Suprapubic skin (tissue), 4 donors: ENCODE measurements at places on chromosomes 3 and 15. TPM values are rescaled to one million over a fixed set of nuclear protein-coding genes. Genes with fewer than 3 reads are reported as not detected.

DNA sequence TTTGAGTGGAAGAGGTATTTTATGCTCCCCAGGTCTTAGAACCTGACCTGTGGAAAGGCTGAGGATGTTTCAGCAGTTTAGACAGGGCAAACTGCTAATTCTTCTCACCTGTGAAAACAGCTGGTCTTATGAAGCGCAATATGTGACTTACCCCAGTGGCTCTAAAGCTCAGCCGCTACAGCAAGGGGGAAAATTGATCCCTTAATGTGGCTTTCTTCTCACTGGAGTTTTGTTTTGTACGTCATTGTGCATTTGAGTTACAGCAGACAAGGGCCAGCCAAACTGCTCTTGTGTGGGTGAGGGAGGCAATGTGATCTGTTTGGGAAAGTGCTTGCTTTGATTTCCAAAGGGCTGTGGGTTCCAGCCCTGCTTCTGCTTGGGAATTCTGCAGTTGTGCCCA is 293.4 kb upstream of the LRRFIP2 start:
- no peaks in the 10 kb centered on the region for H3K27me3 ChIP-seq
- DNase-seq: no peak
- H3K4me3 ChIP-seq: no peak overlapping the region

- H3K36me3 ChIP-seq: no peaks in the 10 kb centered on the region
- DNase-seq: no peak
- H3K4me3 ChIP-seq: no peak overlapping the region
- H3K27ac ChIP-seq: no peak overlapping the region
- no peaks in the 10 kb centered on the region for H3K4me1 ChIP-seq
Observed at GRCh38 chr3:181316482-181316881, 326.9 kb upstream of the DNAJC19 start.

DNA sequence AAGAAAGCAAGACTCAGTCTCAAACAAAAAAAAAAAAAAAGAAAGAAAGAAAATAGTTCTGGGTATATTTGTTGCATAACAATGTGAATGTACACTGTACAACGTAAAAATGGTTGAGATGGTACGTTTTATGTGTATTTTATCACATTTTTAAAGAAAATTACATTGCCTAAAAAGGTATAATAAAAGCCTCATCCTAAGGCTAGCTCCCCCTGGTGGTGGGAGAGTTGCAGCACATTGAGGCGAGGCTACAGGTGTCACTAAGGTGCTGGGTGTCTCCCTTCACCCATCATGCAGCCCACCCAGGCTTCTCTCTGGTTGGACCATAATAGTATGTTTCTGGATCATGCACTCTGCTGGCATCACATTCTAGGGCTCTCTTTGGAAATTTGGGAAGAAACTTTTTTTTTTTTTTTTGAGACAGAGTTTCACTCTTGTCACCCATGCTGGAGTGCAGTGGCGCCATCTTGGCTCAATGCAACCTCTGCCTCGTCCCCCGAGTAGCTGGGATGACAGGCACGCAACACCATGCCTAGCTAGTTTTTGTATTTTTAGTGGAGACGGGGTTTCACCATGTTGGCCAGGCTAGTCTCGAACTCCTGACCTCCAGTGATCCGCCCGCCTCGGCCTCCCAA is 12.4 kb upstream of the RAB11A start:
- H3K4me3 ChIP-seq: no peak overlapping the region
- DNase-seq: peak; percentile 75
- no peak overlapping the region for H3K27ac ChIP-seq
- no peaks in the 10 kb centered on the region for H3K4me1 ChIP-seq

DNA sequence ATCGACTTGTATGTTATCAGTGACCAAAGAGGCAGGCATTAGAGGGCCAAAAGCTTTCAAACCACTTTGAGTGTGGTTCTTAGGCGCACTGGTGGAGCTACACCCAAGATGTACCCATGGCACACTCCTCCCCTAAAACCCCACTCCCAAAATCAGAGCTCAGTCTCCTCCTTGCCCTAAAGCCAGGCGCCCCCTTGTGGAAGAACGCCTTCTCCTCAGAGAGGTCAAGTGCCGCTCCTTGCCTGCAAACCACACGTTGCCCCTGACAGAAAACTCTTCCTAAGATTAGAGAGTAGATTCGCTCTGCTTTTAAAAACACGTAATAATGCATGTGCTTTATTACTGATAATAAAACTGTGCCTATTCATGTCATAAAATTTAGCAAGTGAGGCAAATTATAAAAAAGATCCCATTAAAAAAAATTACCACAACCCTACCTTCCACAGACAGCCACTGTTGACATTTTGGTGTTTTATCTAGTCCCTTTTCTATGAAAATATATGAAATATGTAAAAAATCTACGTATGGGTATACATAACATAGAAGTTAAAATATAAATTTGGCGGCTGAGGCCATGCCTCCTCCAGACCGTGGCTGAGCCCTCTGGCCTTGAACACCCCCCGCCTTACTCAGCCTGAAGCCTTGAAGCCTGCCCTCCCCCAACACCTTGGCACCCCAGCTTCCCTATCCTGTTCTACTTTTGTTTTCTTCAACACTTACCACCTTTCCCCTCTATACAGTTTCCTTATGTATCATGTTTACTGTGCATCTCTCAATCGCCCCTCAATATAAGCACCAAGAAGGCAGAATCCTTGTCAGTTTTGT is 33.5 kb downstream of the BCL2L10 start:
- H3K4me1 ChIP-seq: peaks cover 32% of the 10 kb centered on the region
- H3K4me3 ChIP-seq: no peak overlapping the region
- peak; percentile 83 for DNase-seq
- H3K27me3 ChIP-seq: no peaks in the 10 kb centered on the region
- H3K36me3 ChIP-seq: no peaks in the 10 kb centered on the region
- peak overlapping the region; percentile 91 for H3K27ac ChIP-seq

DNA sequence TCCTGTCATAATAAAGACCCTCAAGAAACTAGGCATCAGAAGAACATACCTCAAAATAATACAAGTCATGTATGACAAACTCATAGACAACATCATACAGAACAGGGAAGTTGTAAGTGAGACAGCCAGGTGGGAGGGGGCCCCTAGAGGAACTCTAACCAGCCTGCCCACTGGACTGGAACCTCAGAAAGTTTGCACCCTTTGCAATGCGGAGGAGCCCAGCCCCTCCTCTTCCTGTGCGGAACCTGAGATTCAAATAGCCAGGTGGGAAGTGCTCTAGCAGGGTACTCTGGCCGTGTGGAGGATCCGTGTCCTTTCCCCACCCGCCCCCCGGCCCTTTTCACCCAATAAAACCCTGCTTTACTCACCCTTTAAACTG is 387.0 kb upstream of the CBLB start:
- no peak overlapping the region for H3K4me3 ChIP-seq
- H3K36me3 ChIP-seq: no peaks in the 10 kb centered on the region
- no peaks in the 10 kb centered on the region for H3K27me3 ChIP-seq
- no peak overlapping the region for H3K27ac ChIP-seq

- H3K36me3 ChIP-seq: no peaks in the 10 kb centered on the region
- H3K4me1 ChIP-seq: peaks cover 25% of the 10 kb centered on the region
- no peaks in the 10 kb centered on the region for H3K27me3 ChIP-seq
- H3K4me3 ChIP-seq: no peak overlapping the region
- DNase-seq: no peak
Observed at GRCh38 chr3:56817646-56818045, 15.9 kb upstream of the ARHGEF3 start.

- H3K27ac ChIP-seq: no peak overlapping the region
- no peaks in the 10 kb centered on the region for H3K27me3 ChIP-seq
- no peak overlapping the region for H3K4me3 ChIP-seq
- H3K36me3 ChIP-seq: no peaks in the 10 kb centered on the region
- DNase-seq: no peak
Observed at GRCh38 chr3:851098-851790, 241.6 kb upstream of the CNTN6 start.

GRCh38 chr15:67137951-67138848 is 72.8 kb downstream of the SMAD3 start:
- H3K4me3 ChIP-seq: peak overlapping the region; percentile 19
- no peaks in the 10 kb centered on the region for H3K27me3 ChIP-seq
- no peak for DNase-seq
- peak overlapping the region; percentile 59 for H3K27ac ChIP-seq
- H3K36me3 ChIP-seq: no peaks in the 10 kb centered on the region

- H3K27ac ChIP-seq: no peak overlapping the region
- H3K4me1 ChIP-seq: no peaks in the 10 kb centered on the region
- H3K27me3 ChIP-seq: peaks cover 11% of the 10 kb centered on the region
- H3K4me3 ChIP-seq: no peak overlapping the region
Observed at GRCh38 chr15:92332125-92332899, 61.4 kb upstream of the ST8SIA2 start.

- H3K27me3 ChIP-seq: no peaks in the 10 kb centered on the region
- H3K4me3 ChIP-seq: no peak overlapping the region
- no peak for DNase-seq
- H3K4me1 ChIP-seq: no peaks in the 10 kb centered on the region
Observed at GRCh38 chr3:161474741-161475140, 21.9 kb upstream of the OTOL1 start.

GRCh38 chr3:87233805-87234204 is 6.7 kb downstream of the CHMP2B start:
- H3K4me1 ChIP-seq: peaks cover 31% of the 10 kb centered on the region
- no peak overlapping the region for H3K27ac ChIP-seq
- H3K4me3 ChIP-seq: no peak overlapping the region
- DNase-seq: no peak
- H3K36me3 ChIP-seq: peaks cover 6% of the 10 kb centered on the region
- H3K27me3 ChIP-seq: no peaks in the 10 kb centered on the region

DNA sequence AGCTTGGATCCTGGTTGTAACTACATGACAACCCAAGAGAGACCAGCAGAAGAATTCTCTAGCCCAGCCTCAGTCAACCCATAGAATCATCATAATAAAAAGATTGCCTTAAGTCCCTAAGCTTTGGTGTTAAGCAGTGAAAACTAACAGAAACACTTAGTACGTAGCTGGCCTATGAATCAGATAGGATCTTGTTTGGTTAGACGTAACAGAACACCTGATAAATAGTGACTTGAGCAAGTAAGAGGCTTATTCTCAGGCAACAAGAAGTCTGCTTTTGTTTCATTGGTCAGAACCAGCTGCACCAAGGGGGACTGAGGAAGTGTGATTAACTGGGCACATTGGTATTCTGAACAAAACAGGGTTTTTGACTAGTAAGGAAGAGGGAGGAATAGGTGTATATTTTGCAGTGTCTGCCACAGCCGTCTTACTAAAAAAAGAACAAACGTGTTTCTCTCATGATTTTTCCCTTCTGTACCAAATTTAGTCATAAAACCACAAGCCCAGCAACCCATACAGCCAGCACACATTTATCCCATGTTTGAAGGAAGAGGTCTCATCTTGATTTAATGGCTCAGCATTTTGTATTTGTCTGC is 53.3 kb upstream of the GLCE start:
- no peak overlapping the region for H3K4me3 ChIP-seq
- no peaks in the 10 kb centered on the region for H3K27me3 ChIP-seq
- no peaks in the 10 kb centered on the region for H3K36me3 ChIP-seq
- no peak for DNase-seq
- no peaks in the 10 kb centered on the region for H3K4me1 ChIP-seq
- no peak overlapping the region for H3K27ac ChIP-seq

GRCh38 chr3:171201825-171202224 is 175.3 kb upstream of the SLC2A2 start:
- H3K27ac ChIP-seq: no peak overlapping the region
- no peaks in the 10 kb centered on the region for H3K27me3 ChIP-seq
- no peaks in the 10 kb centered on the region for H3K4me1 ChIP-seq
- DNase-seq: no peak
- no peak overlapping the region for H3K4me3 ChIP-seq

- peaks cover 12% of the 10 kb centered on the region for H3K4me1 ChIP-seq
- no peaks in the 10 kb centered on the region for H3K27me3 ChIP-seq
- no peak overlapping the region for H3K27ac ChIP-seq
- no peaks in the 10 kb centered on the region for H3K36me3 ChIP-seq
- no peak for DNase-seq
Observed at GRCh38 chr3:27575499-27575898, 91.3 kb upstream of the SLC4A7 start.

The CYP1A1 gene
- 0.64 TPM for total RNA-seq

The CKMT1A gene
- 77.6 TPM for total RNA-seq

The TP63 gene
- 302 TPM for total RNA-seq

The SERINC4 gene
- total RNA-seq: 0.62 TPM

The MORC1 gene
- not detected for total RNA-seq

The CCR9 gene
- not detected for total RNA-seq

The EEF1AKMT4 gene
- total RNA-seq: 4.3 TPM

The OR5H1 gene
- not detected for total RNA-seq

The SCG3 gene
- total RNA-seq: not detected

The CCR3 gene
- total RNA-seq: 6.3 TPM
